Body of pancreas (tissue), 4 donors: ENCODE measurements at places on chromosomes 1 and 21. TPM values are rescaled to one million over a fixed set of nuclear protein-coding genes. Genes with fewer than 3 reads are reported as not detected.
A peak's percentile ranks its signal among the peaks of the same experiment; 100 is the strongest.

MYBPH gene
- not detected for total RNA-seq

ISG20L2 gene
- 11.9 TPM for total RNA-seq

OR2L13 gene
- not detected for total RNA-seq

DNA sequence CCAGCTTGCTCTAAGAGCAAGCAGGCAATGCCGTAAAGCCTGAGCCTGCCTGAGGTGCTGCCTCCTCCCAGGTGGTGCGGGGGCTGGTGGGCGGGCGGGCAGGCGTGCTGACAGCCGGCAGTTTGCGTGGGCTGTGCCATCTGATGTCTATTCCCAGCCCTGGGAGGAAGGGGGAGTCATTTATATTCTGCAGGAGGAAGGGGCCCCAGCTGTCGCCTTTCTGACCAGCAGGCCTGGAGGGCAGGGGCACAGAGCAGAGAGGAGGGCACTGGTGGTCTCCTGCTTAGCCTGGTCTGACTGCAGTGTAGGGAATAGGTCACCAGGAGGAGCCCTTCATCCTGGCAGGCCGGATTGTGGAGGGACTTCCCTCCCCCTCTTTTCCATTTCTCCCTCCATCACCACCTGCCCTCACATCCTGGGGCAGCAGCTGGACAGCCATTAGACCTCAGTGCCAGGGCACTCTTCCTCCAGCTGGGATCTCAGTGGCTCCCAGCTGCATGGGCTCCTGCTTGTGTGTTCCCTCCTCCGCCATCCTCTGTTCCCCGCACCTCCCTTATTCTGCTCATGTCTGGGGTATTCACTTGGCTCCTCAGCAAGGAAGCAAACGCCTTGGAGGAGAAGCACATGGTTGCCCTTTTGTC lies 4.4 kb downstream of the CYB561D1 start:
- no peaks in the 10 kb centered on the region for H3K27me3 ChIP-seq
- peak; percentile 37 for DNase-seq
- H3K27ac ChIP-seq = no peak overlapping the region
- peaks cover 19% of the 10 kb centered on the region for H3K4me1 ChIP-seq

DNA sequence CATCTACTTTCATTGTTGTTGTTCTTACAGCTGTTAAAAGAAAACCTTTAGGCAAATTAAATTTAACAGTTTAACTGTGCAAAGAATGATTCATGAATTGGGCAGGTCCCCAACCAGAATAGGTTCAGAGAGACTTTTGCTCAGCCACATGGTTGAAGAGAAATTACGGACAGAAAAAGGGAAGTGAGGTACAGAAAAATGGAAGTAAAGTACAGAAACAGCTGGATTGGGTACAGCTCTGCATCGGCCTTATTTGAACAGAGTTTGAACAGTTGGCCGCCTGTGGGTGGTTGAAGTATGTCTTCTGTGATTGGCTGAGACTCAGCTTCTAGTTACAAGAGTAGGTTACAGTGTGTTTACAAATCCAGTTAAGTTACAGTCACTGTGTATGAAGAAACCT lies 210.1 kb downstream of the FGGY start:
- no peaks in the 10 kb centered on the region for H3K27me3 ChIP-seq
- H3K4me3 ChIP-seq = no peak overlapping the region
- peak overlapping the region; percentile 45 for H3K27ac ChIP-seq
- DNase-seq = peak; percentile 55
- H3K4me1 ChIP-seq = peaks cover 30% of the 10 kb centered on the region
